AG04450 (cell line): ENCODE measurements at places on chromosomes 12 and 14. TPM values are rescaled to one million over a fixed set of nuclear protein-coding genes. Genes with fewer than 3 reads are reported as not detected.

Gene FAM222A
- polyA plus RNA-seq = 0.15 and 0.16 TPM in 2 replicates

Gene SIX4
- 17.7 and 21.8 TPM in 2 replicates for polyA plus RNA-seq

Gene FERMT2
- 336 and 485 TPM in 2 replicates for polyA plus RNA-seq

Gene DEGS2
- polyA plus RNA-seq = not detected in 2 replicates

Gene ARHGDIB
- 8.9 and 10.0 TPM in 2 replicates for polyA plus RNA-seq

GRCh38 chr12:120842595-120842994 is 61.6 kb downstream of the SPPL3 start:
- DNase-seq = no peak

GRCh38 chr12:95882873-95883272 is 24.1 kb downstream of the SNRPF start:
- no peak for DNase-seq

GRCh38 chr12:51792417-51792816 is 56.1 kb downstream of the FIGNL2 start:
- no peak for DNase-seq

DNA sequence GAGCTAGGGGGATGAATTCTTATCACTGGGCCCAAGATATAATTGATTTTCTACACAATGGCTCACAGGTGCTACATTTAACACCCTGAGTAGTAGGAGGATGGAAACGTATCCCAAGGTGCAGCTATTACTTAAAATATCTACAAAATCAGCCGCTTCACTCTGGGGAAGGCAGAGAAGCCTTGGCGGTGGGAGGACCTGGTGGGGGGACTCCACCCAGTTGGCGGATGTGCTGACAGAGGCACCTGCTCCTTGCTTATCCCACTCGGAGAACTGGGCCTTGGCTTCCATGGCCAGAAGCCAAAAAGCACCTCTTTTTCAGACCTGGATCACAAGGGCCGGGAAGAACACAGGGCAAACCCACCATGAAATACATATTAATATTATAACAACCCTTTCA is 106.3 kb downstream of the OTX2 start:
- no peak for DNase-seq

- no peak for DNase-seq
Observed at GRCh38 chr14:100415226-100415625, 92.1 kb downstream of the SLC25A47 start.

DNA sequence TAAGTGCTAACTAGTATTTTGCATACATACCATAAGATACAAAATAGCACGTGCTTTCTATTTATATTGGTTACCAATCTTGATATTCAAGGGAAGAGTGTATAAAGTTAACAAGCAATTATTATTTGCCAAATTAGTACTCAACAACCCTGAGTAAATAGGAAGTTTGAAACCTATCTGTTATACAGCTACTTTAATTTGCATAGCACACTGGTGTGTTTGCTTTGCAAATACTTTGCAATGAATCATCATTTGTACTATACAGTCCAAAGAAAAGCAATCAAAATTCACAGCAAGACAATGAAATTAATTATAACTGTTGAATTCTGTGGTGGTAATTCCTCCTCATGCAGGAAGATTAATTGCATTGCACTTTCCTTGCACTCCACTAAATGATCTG is 469.1 kb downstream of the PRKD1 start:
- DNase-seq = no peak

GRCh38 chr12:126191949-126192348 is 1126.7 kb downstream of the AACS start:
- DNase-seq = no peak

GRCh38 chr12:120261951-120262851 is 3.3 kb downstream of the PXN start:
- no peak for DNase-seq

GRCh38 chr14:51554953-51555352 is 96.8 kb upstream of the FRMD6 start:
- DNase-seq = no peak

GRCh38 chr14:71362920-71363584 is 455.8 kb downstream of the PCNX1 start:
- no peak for DNase-seq
